H9 (cell line): ENCODE measurements at places on chromosomes 12 and 14.

- DNase-seq = no peak
Measured at GRCh38 chr14:75563931-75564330, 14.5 kb upstream of the FLVCR2 start.

DNA sequence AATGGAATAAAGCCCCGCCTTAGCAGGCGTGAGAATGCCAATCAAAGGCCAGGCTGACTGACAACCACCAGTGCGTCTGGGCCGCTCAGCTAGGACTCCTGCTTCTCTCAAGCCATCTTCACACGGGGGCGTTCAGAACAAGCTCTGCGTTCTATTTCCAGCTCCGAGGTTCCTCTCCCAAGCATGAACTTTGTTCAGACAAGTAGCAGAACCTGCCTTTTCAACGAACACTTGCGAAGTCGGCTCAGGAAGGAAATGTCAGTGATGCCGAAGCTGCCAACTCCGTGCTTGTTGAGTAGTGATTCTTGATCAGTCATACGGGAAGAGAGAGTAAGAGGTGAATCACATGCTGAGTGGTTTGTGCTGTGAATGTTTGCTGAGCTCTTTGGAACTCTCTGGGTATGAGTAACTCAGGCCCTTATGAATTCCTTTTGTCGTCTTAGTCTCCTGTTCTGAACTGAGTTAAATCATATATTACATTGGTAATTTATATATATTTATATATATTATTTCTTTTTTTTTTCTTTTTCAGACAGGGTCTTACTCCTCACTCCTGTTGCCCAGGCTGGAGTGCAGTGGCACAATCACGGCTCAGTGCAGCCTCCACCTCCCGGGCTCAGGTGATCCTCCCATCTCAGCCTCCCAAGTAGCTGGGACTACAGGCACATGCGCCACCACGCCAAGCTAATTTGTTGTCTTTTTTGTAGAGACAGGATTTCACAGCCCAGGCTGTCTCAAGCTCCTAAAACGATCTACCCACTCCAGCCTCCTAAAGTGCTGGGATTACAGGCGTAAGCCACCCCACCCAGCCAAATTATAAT, 29.4 kb upstream of the BCL7A start:
- no peak for DNase-seq

DNA sequence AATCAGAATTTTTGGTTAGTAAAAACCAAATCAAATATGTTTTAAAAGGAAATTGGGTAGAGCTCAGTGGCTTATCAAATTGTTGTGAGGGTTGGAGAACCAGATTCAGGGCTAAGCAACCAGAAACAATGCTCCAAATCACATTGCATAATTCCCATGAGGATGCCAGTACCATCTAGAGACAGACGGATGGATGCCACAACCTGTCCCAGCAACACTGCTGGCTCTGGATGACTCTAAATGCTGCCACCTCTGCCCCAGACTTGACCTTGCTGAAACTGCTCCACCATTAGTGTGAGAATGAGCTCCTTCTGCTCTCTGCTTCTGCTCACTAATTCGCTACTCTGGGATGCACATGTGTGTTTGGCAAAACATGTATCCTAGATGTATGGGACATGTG, 43.9 kb downstream of the FRS2 start:
- DNase-seq = no peak

GRCh38 chr12:66552716-66553115, 126.2 kb downstream of the GRIP1 start:
- DNase-seq = no peak

GRCh38 chr12:71157601-71158233, at the start of gene TSPAN8:
Gene TSPAN8, minus strand, starts transcription at chr12:71157999. Its CDS starts 321 bp downstream, at chr12:71157678.
- DNase-seq = no peak

DNA sequence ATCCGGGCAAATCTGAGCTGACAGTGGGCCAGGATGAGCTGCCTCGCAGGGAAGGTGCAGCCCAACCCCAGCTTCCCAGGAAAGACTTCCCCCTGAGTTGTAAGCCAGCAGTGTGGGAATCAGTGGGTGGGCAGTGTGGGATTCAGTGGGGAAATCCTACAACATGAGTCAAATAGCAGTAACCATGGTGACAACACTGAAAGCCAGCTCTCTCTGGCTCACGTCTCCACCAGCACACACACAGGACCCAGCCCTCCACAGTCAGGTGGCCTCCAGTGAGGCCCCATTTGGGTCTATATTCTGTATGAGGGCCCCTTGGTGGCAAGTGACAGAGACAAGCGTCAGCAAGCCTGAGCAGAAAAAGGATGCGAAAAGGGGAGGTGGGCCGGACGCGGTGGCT, 6.0 kb upstream of the LGALS3 start:
- DNase-seq = no peak

DNA sequence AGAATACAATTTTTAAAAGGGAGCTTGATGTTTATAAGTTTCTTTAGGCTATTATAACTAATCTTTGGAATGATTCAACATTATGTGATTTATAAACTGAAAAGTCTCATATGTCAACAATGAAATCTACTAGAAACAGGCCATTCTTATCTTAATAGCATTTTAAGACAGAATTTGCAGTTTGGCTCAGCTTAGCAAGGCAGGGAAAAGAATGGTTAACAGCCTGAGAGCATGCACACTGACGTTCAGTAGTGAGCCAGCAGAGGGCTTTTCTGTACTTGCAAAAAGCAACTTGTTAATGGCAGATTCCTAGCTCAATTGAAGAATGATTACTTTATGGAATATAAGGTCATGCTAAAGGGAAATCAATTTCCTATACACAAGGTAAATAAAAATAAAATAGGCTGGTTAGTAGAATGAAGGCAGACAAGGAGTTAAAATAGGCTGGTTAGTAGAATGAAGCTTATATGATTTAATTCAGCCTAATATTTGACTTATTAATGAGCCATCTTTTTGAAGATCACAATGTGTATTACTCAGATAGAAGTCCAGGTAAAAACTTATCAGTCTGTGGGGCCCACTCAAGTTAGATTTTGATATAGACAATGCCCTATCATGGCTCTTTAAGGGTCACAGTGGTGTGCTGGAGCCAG, 95.9 kb downstream of the OTOGL start:
- DNase-seq = peak; percentile 46

GRCh38 chr12:6828781-6829535, 751 bp downstream of the P3H3 start:
- DNase-seq = peak; percentile 80

DNA sequence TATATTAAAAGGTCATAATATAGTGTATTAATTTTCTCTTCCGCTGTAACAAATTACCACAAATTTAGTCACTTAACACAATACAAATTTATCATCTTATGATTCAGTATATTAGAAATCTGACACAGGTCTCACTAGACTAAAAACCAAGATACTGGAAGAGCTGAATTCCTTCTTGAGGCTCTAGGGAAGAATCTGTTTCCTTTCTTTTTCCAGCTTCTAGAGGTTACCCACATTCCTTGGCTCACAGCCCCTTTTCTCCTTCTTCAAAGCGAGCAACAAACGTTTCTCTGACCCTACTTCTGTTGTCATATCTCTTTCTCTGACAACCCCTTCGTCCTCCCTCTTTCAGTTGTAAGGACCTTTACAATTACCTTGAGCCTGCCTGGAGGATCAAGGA, 43.4 kb upstream of the AMN1 start:
- no peak for DNase-seq
